ENCODE measurements at places on chromosomes 3 and 15.
A peak's percentile ranks its signal among the peaks of the same experiment; 100 is the strongest.

- DNase-seq, result no peak
Observed at GRCh38 chr3:123357275-123357674, 91.6 kb downstream of the ADCY5 start.

DNA sequence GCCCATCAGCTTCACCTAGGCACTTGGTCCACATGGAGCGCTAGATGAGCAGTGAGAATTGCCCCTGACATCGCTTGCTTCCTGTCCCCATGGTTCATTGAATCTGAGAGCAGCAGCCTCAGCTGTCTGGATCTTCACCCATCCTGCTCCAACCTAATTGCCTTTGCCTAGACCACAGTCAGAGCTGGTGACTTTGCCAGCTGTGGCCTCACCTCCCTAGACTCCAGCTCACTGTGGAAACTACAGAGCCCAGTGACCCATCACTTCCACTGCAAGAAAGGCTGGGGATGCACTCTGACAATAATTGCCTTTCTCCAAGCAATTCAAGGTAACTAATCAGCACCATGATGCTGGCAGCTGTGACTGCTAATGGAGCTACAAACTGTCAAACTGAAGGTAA, 30.6 kb upstream of the SLC6A1 start:
- DNase-seq, result no peak

GRCh38 chr3:9491506-9491905, 62.1 kb downstream of the LHFPL4 start:
- DNase-seq, result no peak

DNA sequence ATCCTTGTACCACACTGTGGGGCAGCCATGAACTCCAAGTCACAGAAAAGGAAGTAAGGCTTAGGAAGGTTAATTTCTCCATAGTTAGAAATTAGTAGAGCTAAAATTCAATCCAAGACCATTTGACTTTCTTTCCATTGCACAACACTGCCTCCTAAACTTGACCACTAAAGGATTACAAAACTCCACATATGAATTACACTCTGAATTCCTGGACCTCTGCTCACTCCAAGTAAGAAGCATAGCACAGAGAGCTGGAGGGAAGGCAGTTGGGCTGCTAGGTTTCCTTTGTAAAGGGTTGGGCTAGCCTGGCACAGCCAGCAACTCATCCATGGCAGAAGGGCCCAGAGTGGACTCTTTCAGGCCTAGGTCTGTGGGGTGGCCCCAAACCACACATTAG, 134.4 kb downstream of the MYLK start:
- DNase-seq, result no peak

- peak; percentile 58 for DNase-seq
Observed at GRCh38 chr3:58085616-58086015, 77.4 kb downstream of the FLNB start.

GRCh38 chr3:129822679-129823078, 70.8 kb downstream of the TMCC1 start:
- DNase-seq, result peak; percentile 57

DNA sequence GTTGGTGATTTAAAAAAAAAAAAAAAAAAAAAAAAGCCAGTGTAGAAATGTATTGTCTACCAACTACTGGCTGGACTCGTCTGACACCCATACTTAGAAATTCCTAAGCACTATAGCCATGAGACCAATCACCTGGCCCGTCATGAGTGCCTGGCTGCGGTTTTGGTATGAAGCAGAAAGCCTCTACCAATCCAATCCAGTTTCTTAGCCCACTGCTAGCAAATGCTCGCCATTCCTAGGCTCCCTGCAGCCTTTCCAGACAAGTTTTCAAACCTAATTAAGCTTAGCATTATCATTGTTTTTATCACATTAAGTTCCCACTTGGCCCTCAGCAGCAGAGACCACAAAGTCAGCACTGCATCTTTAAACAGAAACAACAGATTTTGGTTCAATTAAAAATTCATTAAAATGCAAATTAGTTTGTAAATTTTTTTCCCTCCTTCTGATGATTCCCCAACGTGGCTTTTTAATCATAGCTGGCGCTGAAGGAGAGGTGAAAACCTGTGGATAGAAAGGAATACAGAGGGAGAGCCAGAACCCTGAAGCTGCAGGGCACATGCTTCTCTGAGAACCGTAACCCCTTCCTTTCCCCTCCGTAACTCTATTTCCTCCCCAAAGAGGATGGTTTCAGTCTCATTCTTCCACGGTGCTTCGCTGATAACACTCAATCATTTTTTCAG, 32.2 kb upstream of the ST8SIA2 start:
- no peak for DNase-seq

DNA sequence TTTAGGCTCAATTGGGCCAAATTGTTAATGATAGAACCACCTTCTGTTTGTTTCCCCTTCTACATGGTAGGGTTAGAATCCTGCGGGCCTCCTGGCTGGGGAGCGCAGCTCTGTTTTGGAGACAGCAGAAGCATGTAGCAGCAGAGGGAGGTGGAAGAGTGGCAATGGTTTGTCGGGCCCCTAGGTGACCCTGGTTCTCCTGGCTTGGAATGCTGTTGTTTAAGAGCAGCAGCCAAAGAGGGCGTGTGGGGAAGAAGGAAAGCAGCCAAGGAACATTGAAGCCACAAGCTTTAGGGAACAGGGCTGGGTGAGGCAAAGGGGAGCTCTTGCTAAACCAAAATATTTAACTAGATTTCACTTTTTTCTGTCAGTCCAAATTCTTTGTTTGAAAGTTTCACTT, 213.7 kb upstream of the NR2E3 start:
- no peak for DNase-seq

DNA sequence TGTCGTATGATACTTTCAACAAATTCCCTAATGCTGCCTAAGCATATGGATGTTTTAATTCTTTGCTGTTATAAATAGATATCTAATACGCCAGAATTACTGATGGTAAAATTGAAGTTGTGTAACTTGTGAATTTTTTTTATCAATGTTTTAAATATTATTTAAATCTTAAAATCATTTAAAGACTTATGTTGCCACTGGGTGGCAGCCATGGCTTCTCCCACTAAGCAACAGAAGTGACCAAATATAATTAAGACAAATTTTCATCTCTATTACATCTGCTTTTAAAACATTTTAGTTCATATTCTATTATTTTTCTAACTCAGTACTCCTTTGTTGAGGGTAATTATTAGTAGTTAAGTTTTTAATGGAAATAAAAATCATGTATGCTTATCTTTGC, 8.1 kb upstream of the IL20RB start:
- peak; percentile 49 for DNase-seq

GRCh38 chr3:73556520-73557372, 68.0 kb downstream of the PDZRN3 start:
- no peak for DNase-seq

- no peak for DNase-seq
Observed at GRCh38 chr3:148582126-148582525, 115.6 kb upstream of the AGTR1 start.

Data from hematopoietic multipotent progenitor cell treated with erythropoietin and hydrocortisone succinate and interleukin-3 and kit ligand, for 4 days (in vitro differentiated cells).